ENCODE measurements at places on chromosomes 7 and 10.

DNA sequence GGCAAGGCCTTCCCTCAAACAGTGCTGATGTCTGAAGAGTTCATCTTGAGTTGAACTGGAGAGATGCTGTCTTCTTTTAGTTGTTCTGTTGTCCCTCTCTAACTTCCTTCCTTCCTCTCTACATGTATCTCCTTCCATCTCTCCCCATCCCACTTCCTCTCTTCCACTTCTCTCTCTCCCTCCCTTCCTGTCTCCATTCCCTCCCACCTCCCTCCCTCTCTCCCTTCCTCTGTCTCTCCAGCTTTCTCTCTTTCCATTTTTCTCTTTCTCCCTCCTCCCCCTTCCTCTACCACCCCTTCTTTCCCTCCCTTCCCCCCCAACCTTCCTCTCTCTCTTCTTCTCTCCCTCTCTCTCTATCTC is 40.7 kb upstream of the TNS3 start:
- no peak for DNase-seq

DNA sequence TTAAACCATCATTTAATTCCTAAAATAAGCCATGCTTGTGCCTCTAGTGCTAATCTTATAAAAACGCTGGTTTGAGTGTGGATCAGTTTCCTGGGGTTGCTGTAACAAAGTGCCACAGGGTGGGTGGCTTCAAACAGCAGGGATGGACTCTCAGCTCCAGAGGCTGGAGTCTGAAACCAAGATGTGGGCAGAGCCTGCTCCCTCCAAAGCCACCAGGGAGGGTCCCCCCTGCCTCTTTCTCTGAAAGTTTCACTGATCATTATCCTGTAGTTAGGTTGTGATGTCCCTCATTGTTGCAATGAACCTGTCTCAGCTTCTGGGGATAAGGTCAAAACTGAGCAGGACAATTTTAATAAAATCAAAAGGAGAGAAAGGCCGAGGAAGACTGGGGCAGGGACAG is 251.9 kb upstream of the TCERG1L start:
- DNase-seq = no peak

DNA sequence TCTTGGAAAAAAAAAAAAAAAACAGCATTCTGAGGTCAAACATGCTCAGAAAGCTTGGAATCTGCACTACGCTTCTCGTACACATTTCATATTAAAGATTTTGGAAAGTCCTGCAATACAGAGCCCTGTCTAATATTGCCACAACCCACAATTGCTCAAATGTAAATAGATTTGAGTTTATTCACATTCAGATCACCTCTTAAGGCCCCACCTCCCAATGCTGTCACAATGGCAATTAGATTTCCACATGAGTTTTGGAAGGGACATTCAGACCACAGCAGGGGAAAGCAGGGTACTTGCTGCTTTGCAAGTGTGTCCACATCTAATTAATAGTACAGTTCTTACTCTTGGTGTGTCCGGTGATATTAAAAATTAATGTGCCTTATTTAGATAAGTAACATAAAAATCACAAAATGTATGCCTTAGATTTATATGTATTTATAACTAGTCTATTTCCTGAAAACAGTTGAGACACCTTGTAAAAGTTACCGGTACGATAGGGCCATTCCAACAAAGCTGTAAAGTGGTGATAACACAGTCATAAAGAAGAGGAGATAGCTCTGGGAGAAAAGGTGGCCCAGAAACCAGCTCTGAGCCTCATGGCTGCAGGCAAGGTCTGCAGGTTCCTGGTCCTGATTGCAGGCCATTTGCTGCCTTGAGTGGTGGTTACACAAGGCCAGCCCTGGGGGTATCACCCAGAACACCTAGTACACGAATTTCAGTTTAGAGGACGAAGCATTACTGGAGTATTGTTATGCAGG is 27.9 kb downstream of the EGFR start:
- DNase-seq = no peak

DNA sequence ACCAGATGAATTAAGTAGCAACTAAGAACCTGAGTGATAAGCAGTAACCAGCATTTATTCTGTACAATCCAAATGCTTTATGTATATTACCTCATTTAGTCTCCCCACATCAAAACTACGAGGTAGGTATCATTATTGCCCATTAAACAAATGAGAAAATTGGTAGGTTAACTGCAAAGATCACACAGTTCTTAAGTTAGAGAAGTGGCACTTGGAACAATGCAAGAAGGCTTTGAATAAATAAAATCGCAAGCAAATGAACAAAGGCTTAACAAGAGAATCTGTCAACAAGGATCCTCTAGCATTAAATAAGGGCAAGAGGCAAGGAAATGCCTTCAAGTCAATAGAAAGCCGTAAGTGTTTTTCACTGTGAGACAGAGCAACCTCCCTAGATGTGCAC is 70.2 kb downstream of the USP6NL start:
- no peak for DNase-seq

DNA sequence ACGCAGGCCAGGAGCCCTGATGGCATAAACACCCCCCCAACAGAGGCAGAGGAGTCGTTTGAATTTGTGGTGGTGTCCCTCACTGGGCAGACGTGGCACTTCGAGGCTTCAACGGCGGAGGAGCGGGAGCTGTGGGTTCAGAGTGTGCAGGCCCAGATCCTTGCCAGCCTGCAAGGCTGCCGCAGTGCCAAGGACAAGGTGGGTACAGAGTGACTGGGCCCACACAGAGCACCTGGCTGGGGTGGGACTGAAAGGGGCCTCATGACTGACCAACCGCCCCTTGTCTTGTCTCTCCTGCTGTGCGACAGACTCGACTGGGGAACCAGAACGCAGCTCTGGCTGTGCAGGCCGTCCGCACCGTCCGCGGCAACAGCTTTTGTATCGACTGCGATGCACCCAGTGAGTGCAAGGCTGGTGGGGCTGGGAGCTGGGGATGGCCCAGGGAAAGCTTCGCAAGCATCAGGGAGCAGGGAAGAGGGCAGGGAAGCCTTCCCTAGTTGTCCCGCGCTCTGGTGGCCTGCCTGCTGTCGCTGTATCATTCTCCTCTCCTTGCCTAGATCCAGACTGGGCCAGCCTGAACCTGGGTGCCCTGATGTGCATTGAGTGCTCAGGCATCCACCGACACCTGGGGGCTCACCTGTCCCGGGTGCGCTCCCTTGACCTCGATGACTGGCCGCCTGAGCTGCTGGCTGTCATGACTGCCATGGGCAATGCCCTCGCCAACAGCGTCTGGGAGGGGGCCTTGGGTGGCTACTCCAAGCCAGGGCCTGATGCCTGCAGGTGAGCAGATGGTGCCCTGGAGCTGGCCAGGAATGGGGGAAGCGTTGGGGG is 25.4 kb downstream of the GBX1 start:
- no peak for DNase-seq

GRCh38 chr7:74412603-74413002 is 41.1 kb upstream of the GTF2IRD1 start:
- no peak for DNase-seq

DNA sequence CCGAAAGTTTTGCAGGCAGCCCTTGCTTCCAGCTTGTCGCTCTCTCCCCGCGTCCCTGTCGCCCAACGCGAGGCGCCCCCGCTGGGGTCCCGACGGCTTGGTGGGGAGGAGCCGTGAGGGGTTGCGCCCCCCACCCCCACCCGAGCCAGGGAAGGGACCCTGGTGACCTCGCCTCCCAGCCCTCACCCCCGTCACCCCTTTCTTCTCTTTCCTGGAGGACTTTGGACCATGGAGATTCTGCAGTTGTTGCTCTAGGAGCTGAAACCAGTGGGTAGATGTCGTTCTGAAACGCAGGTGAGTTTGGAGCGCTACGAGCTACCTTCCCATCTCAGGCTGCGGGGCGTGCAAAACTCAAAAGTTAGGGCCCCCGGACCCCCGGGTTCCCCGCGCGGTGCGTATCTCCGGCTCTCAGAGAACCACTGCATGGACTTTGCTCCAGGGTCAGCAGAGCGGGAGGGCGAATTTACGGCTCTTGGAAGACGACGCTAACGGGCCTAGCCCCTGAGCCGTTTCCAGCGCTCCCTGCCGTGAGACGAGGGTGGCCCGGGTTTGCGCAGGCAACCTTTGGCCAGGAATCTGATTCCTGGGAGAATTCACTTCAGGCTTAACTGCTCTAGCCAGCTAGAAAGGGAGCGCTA is 684 bp upstream of the ATXN7L1 start:
- DNase-seq = peak; percentile 18

- no peak for DNase-seq
These were observed 32.0 kb downstream of the AUTS2 start for GRCh38 chr7:69630292-69630691.

- DNase-seq = no peak
These were observed 1.8 kb downstream of the LRRC17 start for GRCh38 chr7:102914585-102914984.

DNA sequence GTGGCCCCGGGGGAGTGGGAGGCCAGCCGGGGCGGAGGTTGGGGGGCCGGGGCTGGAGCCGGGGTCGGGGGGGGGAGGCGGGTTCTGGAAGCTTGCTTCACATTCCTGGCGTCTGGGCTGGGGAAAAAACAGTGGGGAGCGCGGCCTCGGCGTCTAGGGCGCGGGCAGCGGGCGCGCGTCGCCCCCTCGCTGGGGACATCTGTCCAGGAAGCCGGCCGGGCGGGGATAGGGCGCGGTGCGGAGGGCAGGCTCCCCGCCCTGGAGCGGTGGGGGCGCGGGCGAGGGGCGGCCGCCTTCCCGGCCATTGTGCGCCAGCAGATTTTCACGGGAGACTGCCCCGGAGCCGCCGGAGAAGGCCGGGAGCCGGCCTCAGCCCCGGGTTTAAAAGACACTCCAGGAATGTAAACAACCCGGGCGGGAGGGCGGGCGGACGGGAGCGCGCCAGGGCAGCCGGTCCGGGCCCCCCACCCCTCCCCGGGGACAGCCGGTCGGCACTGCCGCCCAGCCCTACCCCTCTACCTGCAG is 1.4 kb downstream of the ZMIZ1 start:
- no peak for DNase-seq

DNA sequence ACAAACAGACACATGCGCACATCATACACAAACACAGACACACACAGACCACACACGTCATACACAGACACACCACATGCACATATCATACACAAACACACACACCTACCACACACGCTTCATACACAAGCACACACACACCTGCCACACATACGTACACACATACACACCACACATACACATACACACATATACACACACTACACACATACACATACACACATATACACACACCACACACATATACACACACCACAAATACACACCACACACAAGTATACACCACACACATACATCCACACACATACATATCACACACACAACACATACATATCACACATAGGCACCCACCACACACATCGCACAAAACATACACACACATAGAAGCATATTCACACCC is 224.7 kb downstream of the SKAP2 start:
- DNase-seq = no peak

- DNase-seq = no peak
These were observed 30.6 kb downstream of the AVL9 start for GRCh38 chr7:32525839-32526238.

GRCh38 chr10:34606890-34607289 is 208.2 kb downstream of the PARD3 start:
- no peak for DNase-seq

DNA sequence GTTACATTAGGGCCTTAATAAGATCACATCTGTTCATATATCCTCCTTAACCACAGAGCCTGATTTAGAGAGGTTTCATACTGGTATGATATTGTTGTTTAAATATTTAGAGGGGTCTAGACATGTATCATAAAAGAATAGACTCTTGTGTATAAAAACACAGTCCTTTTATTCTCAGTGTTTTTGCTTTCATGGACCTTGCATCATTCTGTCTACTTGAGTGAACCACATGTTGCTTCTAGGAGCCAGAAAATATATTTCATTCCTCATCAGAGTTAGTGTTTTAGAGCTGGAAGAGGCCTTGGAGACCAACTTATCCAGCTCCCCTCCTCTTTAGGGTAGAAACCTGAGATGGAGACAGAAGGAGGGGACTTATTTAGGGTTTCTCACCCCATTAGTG is 312.8 kb downstream of the LRMDA start:
- DNase-seq = no peak

GRCh38 chr10:113382691-113383090 is 170.2 kb upstream of the HABP2 start:
- no peak for DNase-seq

DNA sequence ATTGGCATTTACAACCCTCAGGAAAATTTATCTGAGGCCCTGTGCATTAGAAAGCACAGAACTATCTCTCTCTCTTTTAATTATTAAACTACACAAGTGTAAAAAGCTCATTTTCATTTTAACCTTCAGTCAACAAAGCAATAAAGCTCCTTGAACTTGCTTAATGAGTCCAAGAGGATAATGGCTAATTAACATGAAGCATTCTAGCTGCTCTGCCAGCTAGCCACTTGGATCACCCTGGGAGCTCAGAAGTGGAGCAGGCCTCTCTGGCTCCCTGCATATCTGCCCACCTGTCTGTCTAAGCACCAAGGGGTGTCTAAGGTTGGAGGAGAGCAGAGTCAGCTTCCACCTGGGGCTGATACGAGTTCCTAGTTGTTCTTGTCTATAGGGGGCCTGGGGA is 56.0 kb upstream of the SLC35G1 start:
- DNase-seq = no peak

DNA sequence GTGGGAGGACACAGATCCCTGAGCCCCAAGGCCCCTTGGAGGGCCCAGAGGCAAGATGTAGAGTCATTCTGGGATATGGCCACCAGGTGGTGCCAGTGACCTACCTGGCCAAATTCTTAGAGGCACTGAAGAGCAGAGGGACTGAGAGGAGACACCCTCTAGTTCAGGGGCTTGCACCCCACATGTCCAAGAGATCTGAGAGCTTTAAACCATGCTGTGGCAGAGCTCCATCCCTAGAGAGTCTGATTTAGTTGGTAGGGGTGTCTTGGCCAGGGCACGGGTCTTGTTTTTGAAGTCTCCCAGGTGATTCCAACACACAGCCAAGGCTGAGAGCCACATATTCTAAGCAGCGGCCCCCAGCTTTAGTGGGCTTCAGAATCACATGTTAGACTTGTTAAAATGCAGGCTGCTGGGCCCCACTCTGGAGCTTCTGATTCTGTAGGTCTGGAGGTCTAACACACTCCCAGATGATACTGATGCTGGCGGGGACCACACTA is 52.5 kb downstream of the PRF1 start:
- DNase-seq = peak; percentile 71
